ENCODE measurements at places on chromosomes 7 and 10.

- DNase-seq, result no peak
Measured at GRCh38 chr7:7739204-7740036, 21.0 kb upstream of the RPA3 start.

GRCh38 chr7:123643495-123644441 lies 11.9 kb upstream of the LMOD2 start:
- DNase-seq, result no peak

GRCh38 chr10:84825330-84825729 lies 496.9 kb downstream of the CCSER2 start:
- DNase-seq, result no peak

- DNase-seq, result no peak
Measured at GRCh38 chr10:36182179-36182566, 540.1 kb upstream of the FZD8 start.

GRCh38 chr7:133778472-133778871 lies 348.7 kb upstream of the LRGUK start:
- no peak for DNase-seq

DNA sequence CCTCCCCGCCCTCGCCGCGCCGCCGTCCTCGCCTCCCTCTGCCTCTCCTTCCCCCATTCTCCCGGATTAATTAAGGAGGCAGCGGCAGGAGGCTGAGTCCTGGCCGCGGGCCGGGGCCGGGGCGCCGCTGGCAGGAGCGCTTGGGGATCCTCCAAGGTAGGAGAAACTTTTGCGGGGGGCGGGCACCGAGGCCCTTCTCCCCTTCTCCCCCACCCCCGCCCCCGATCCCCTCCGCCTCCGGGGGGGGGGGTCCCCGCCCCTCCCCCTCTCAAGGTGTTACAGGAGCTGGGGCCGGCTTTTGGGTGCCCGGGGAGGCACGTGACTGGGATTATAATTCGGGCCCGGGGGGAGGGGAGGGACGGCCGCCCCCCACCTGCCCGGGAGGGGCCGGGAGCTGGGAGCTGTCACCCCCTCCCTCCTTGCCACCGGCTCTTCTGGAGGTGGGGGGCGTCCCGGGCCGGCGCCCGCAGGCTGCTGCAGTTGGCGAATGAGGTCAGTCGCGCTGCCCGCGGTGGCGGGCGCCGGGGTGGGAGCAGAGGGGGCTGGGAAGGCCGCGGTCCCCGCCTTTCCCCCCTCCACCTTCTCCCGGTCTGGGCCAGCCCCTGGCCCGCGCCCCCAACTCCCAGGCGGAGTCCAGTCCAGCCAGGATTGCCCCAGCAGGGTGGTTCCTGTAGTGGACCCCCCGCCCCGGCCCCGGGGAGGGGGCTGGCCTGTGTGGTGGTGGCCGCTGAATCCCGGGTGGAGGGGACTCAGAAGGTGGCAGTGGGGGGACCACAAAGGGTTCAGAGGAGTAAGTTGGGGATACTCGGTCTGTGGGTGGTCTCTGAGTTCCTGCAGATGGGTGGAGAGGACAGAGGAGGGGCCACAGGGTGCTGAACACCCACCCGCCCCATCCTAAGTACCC lies 567 bp downstream of the GTF2IRD1 start:
- DNase-seq, result no peak

DNA sequence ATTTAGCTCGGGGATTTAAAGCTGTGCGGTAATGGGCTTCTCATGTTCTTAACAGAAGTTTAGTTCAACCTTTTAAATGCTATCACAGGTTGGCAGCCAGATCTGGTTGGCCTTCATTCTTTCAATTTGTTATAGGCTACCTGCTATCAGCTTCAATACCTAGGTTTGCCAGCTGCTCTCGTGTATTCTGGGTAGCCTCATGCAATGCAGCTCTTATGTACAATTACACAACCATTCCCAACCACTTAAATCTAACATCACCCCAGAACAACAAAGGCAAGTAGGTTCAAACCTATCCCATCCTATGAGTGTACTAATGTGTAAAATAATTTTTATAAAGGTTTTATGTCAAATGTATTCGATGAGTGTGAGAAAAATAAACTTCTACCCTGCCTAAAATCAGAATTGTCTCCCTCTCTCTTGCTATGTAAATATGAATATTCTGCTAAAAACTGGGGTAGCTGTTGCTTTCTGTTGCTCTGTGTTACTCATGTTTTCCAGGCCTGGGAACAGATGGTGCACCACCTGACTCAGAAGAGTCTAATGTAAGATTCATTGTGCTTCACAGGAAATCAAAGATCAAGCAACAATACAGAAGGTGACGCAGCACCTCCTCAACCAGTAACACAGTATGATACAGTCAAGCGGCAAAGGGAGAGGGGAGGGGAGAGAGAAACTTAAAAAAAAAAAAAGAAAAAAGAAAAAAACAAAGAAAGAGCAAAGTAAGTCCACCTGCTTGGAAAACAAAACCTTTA lies 188.6 kb downstream of the ETV1 start:
- DNase-seq, result no peak

GRCh38 chr7:143346018-143346417 lies 16.5 kb downstream of the FAM131B start:
- no peak for DNase-seq

GRCh38 chr7:155365146-155365874 lies 67.6 kb downstream of the INSIG1 start:
- DNase-seq, result no peak

DNA sequence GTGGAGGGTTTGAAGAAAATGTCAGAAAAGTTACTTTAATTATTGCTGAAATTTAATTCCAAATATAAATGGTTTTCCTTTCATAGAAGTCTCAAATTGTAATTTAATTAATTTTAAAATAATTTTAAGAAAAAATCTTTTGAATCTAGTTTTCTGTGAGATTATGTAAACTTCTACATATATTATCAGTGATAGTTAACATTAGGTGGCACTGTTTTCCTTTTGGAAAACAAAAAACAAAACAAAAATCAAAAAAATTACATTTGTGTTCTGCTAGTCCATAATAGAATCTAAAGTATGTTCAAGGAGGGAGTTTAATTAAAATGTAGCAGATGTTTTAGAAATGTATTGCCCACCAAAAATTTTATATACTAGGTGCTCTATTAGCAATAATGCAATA lies 1456.7 kb downstream of the REEP3 start:
- DNase-seq, result no peak

- DNase-seq, result no peak
Measured at GRCh38 chr7:68900096-68900495, 698.2 kb upstream of the AUTS2 start.

DNA sequence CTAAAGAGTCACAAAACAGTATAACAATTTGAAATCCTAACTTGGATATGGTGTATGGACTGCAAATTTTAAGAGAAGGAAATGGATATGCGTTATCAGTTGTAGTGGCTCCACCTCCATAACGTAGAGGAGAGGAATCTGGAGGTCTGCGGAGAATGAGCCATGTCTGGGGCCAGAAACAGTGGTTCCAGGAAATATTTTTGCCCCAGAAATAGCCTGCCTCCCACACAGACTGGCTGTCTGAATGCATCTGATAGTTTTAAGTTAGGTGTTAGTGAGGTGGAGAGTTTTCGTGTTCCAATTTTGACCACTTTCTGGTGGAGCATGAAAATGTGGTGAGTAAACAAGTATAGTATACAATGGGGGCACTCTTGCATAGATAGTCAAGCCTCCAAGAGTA lies 1.6 kb downstream of the PHTF2 start:
- no peak for DNase-seq

GRCh38 chr10:110224992-110225391 lies 17.6 kb downstream of the MXI1 start:
- DNase-seq, result no peak

DNA sequence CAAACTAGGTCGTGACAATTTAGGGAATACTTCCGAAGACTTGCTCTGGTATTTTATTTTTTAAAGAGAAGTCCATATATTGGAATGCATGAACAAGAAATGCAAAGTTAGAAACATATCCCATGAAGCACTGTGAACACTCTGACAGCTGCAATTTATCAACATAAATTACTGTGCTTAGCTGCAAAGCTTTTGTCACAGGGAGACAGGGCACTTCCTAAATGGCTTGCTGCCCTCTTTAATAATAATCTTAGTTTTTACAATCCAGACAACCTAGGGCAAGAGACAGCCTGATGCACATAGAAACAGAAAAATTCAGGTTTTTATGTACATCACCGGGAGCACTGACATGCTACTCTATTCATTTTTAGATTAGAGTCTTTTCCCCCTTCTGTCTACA lies 78.3 kb upstream of the NOBOX start:
- no peak for DNase-seq

DNA sequence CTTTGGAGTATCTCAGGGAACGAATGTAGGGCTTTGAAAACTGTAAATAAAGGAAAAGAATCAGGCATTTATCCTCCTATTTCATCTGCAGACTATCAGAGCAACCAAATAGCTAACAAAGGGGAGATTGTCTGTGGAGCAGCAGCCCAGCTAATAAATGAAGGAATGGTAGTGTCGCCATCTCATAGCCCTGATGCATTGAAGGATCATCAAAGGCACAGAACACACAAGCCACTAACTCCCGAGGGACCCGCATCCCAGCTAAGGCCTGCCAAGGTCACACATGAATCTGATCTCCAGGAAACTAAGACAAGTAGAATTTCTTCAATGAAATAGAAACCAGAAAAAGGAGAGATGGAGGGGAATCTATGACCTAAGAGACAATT lies 38.2 kb downstream of the CALML5 start:
- DNase-seq, result no peak

DNA sequence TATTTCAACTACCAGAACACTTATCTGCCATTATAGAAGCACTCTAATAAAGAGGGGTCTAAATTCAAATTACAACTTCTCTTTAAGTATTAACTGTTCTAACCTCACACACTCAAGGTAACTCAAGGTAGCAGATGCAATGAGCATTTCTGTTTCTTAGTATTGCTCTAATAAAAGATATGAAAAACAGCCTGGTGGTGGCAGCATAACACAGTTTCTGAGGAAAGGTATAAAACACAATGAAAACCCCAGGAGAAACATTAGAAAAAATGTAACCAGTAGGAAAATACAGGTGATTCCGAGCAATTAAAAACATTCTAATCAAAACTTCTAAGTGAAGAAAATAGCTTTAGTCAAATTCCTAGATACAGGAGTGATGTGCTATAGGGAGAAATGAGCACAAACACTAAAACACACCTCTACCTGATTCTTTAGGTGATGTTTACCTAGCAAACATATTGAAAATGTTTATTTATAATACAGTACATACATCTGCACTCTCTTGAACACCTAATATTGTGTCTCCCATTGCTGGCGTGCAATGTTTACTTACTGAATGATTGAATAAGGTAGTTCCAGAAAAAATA lies 3.5 kb downstream of the MKRN1 start:
- peak; percentile 25 for DNase-seq

GRCh38 chr10:67665491-67665890 lies 30.5 kb downstream of the CTNNA3 start:
- no peak for DNase-seq

DNA sequence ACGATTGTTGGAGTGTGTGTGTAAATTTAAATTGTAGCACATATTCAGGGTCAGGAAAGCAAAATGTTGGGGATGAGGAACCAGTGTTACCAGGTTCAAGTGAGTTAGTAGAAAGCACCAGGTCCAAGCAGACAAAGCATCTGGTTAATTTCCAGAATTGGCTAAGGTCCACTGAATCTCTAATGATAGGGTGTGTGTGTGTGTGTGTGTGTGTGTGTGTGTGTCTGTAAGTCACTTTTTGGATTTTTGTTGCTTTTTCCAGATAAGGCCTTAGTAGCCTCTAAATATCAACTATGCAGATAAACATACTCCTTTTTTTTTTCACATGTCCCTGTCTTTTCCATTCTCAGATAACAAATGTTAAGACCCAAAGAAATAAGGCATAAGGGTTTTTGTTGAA lies 36.6 kb upstream of the FMC1 start:
- no peak for DNase-seq

GRCh38 chr10:27258492-27258837 lies 17.9 kb upstream of the ACBD5 start:
- DNase-seq, result no peak

- DNase-seq, result no peak
Measured at GRCh38 chr10:130587718-130588117, 451.5 kb downstream of the GLRX3 start.

DNA sequence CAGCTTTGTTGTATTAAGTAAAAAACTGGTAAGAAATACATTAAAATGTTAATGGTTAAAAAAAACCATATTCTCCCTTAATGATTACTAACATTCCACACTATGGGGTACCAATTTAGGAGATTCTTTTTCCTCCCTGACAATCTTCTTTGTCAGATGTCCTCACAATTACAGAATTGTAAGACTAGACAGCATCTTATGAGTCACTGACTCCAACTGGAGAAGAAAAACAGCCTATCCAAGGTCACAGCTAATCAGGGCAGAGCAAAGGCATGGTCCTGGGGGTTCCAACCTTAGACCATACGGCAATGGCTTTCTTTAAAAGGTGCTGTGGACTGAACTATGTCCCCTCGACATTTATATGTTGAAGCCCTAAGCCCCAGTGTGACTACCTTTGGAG lies 127.6 kb downstream of the DLG5 start:
- no peak for DNase-seq

DNA sequence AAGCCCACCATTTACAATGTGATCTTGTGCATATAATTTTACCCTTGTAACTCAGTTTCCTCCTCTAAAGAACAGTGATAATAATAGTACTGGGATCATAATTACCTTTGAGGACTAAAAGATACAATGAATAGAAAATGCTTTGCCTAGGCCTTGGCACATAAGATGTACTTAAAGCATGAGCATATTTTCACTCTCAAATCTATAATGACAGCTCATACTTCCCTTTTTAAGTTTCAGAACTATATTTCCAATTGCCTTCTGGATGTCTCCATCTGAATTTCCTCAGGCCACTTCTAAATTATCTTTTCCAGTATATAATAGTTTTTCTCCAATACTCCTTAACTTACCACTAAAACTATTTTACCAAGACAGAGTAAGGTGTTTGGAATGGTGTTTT lies 13.3 kb upstream of the ITGB8 start:
- DNase-seq, result no peak

DNA sequence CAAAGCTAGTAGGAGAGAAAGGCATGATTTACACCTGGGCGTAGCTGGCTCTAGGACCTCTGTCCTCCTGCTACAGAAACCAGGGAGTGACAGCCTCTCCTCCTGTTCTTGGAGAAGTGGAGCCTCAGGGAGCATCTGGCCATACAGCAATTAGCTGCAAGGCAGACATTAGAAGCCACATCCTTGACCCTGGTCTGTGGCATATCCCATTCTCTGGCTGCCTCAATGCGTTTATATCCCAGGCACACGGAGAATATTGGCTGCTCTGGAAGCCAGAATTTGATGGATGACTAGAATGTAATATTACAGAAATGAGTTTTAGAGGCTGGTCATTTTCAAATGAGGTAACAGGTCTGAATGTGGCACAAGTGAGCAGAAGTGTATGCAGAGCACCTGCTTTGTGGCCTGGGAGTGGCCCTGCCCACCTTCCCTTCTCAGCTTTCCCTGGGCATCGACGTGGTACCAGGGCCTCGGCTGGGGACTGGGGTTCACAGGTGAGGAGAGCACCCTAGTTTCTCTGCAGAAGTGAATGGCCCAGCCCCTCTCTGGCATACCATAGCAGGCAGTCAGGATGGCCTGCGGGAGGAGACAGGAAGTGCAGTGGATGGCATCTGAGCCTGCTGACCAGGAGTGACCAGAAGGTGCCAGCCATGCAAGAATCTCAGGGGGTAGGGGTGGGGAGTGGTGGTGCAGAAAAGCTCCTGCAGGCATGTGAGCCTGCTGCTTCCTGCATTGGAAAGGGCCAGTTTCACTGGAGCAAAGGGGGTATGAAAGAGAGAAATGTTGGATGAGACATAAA lies 367.2 kb upstream of the ZNF32 start:
- DNase-seq, result no peak

- DNase-seq, result no peak
Measured at GRCh38 chr7:21939136-21939857, 6.4 kb downstream of the CDCA7L start.

Data from activated CD8-positive, alpha-beta memory T cell treated with anti-CD3 and anti-CD28 coated beads for 1 hour (primary cell).